ENCODE measurements at places on chromosomes 1 and 21.

GRCh38 chr1:162265983-162266382, 110.7 kb downstream of the SPATA46 start:
- DNase-seq, result no peak

DNA sequence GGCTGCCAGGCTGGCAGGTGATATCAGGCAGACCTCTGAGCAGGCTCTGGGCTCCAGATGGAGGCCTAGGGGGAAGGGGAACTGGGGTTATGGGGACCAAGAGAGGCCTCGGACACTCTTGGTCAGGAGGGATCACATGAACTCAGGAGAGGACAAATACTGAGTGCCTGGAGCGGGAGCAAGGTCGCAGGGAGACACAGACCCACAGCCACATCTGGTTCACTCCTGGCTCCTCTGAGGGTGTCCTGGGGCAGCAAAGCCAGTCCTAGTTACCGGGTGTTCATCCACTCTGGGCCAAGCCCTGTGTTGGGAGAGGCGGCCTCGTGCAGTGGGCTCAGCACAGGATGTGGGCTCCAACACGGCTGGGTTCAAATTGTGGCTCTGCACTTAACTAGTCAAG, 239.0 kb downstream of the PTPRU start:
- DNase-seq, result no peak

GRCh38 chr1:229155472-229155871, 115.4 kb upstream of the RAB4A start:
- DNase-seq, result no peak

DNA sequence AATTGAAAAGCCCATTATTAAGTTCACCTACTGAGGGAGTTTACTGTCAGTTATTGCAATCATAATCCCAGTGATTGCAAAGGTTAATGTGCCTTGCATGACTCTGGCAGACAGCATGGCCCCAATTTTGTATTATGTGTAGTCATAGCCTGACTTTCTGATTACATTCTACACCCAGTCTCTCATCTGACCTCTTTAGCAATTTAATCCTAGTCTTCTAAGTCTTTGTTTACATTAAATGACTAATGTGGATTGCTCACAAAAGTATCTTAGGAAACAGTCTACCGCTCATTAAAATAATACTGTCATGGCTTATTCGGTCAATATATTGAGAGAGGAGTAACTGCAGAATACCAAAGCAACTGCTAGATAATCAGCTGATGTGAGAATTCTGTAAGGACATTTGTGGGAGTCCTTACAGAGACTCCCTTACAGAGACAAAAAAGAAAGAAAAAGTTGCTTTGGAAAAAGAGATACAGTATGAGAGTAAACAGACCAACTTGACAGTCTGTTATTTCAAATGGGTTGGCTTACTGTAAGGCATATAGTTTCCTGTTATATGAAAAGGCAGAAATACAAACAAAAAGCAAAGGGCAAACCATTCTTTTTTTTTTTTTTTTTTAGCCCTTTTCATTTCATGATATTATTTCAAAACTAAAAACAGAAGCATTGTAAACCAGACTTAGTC, 42.8 kb downstream of the SMG7 start:
- no peak for DNase-seq

DNA sequence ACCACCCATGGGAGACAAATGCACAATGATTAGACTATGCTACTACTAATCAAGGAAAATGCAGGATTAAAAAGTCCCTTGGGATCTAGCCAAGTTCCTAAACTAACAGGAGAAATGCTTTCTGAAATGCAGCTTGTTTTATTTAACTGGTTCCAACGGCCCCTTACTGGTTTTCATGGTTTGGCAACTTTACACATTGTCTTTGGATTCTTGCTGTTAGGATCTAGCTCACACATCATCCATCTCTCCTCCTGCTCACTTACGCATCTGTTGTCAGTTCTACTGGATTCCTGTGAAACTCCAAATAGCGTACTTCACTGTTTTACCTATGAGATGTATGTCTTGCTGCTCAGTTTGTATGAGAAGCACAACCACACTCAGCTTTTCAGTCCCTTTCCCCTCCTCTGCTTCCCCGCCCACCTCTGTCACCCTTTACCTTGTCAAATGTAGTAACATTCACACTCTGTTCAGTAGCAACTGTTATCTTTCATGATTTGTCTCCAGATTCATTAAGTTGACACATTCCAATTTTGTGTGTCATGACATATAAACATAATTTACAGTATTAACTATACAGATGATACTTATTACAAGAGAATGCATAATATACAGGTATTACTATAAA, 130.1 kb downstream of the SIM2 start:
- no peak for DNase-seq

- no peak for DNase-seq
Observed at GRCh38 chr1:156122519-156123355, 8.2 kb downstream of the LMNA start.

DNA sequence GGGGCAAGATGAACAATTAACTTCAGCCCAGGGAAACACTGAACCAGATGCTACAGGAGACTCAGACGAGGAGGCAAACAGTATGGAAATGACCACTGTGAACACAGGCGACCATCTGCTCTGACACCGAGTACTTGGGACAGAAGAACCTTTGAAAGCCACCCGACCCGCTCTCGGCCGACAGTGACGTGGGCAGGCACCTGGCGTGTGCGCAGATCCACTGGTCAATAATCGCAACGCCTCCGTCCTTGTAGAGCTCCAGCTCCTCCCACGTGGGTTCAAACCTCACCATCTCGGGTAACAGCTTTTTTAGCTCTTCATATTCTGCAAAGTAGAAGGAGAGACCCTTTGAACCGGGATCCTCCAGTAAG, 20.3 kb downstream of the POFUT2 start:
- no peak for DNase-seq

DNA sequence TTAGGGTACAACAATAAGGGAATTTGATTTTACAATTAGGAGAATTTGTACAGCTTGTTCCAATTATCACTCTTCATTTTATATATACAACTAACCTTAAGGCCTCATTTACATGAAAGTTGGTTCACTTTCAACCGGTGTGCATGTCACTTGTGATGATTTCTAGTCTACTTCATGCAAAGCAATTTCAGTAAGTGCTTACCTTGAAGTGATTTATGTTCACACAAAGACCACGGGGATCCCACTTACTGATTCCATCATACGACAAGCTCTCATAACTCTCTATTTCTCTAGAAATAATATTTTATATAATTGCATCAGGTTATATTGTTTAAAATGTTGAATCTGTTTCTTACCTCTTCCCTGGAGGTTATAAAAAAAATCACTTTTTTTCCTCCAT, 100.3 kb upstream of the CHODL start:
- DNase-seq, result no peak

GRCh38 chr1:21266119-21266774, 24.0 kb downstream of the ECE1 start:
- DNase-seq, result no peak

GRCh38 chr1:160062230-160062532, 7.8 kb downstream of the KCNJ10 start:
- DNase-seq, result no peak

- DNase-seq, result no peak
Observed at GRCh38 chr1:163068716-163069115, 445 bp upstream of the RGS4 start.

- DNase-seq, result peak; percentile 75
Observed at GRCh38 chr1:161182214-161182613, 4.9 kb upstream of the B4GALT3 start.

- DNase-seq, result no peak
Observed at GRCh38 chr1:205770618-205771017, 4.7 kb downstream of the RAB29 start.

- no peak for DNase-seq
Observed at GRCh38 chr21:40765811-40766210, 81.1 kb downstream of the DSCAM start.

DNA sequence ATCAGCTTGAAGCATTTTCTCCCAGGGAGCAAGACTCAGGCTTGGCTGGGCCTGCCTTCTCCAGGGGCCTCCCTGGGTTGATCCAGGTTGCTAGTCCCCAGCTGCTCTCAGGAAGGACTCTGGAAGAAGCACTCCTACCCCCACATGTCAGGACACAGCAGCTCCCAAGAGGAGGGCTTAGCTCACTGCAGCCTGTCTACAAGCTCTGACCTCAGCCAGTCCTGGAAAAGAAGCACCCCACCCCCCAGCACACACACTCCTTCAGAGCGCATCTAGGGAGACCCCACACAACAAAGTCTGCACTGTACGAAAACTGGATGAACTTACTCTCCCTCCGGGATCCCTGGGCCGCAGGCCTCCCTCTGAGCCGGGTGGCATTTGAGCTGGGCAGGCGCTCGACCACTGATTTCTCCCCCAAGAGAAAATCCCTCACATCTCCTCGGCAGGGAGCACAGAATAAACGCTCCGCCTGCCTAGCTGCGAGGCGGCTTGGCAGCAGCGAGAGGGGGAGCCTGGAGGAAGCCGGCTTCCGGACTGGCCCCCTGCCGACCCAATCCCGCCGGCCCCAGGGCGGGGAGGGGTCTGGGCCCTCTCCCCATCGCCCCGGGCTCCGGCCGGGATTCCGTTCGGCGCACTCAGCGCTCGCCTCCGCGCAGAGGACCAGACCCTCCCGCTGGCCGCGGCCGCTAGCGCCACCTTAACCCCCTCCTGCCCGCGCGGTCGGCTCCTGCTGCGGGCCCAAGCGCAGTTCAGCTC, at the start of gene KCNA2:
Gene KCNA2 (minus strand): TSS at position 458 of the 756 bp plus-strand sequence. CDS start 1,576 bp downstream, outside the sequence.
- no peak for DNase-seq

- no peak for DNase-seq
Observed at GRCh38 chr1:31498376-31499040, 77.8 kb upstream of the TINAGL1 start.

DNA sequence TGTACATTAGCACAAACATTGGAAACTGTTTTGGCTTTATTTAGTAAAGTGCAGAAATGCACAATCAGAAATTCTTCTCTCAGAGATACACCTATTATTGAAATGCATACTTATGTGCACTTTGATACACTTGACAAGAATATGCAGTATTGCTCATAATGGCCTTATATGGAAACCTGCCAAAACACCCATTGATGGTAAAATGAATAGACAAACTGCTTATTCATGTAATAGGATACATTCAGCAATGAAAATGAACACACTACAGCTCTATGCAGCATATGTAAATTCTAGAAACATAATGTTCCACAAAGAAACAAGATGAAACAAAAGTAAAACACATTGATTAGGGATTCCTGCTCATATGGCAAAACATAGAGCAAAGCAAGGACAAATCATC, 223.9 kb downstream of the S1PR1 start:
- DNase-seq, result no peak

DNA sequence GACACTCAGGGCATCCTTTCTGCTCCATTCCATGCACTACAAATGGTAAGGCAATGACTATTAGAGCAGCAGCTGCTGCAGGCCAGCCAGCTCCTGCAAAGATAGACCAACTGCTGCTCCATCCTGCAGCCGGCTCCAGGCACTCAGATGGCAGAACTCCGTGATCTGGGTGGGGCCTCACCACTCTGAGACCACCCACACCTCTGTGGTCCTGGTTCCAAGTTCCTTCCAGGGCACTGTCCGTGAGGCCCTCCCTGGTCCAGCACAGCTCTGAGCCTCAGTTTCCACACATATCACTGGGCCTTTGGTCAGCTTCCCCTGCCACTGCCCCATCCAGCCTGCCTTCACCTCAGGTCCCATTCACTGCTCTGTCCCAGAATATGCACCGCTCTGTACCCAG, 114.7 kb downstream of the DMRTB1 start:
- DNase-seq, result no peak

DNA sequence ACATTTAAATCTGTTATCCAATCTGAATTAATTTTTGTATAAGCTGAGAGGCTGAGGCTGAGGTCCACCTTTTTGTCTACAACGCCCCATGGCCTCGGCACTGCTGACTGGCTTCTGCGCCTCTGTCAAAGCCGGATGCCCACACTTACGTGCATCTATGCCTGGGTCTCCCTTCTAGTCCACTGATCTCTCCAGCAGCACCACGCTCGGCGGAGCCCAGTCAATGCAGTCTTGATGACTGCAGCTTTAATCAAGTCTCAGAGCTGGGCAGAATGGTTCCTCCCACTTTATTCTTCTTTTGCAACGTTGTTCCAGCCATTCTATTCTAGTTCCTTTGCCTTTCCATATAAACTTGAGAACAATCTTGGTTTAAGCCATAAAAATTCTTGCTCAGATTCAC, 9.4 kb downstream of the PRDM15 start:
- no peak for DNase-seq

GRCh38 chr1:154433161-154433764, 28.1 kb downstream of the IL6R start:
- DNase-seq, result no peak

- DNase-seq, result peak; percentile 34
Observed at GRCh38 chr21:42118901-42119300, 47.8 kb downstream of the UMODL1 start.

GRCh38 chr21:44913425-44914175, 7.1 kb downstream of the ITGB2 start:
- DNase-seq, result no peak

DNA sequence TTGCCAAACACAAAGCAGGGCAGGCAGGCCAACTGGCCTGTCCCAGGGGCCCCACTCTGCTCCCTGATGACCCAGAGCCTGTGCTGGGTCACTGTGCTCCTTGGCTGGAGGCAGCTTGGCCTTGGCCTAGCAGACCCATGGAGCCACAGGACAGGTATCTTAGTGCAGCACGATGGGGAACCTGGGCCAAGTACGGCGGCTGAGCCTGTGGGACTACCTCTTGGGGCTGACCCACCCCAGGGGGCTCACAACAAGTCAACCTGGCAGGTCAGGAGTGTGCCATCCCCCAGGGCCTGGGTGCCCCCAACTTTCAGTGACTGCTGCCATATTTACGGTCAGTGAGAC, 10.1 kb upstream of the FGR start:
- DNase-seq, result no peak

GRCh38 chr1:179146911-179147310, 65.0 kb downstream of the TOR3A start:
- DNase-seq, result no peak

GRCh38 chr1:24233684-24234600, 46.9 kb upstream of the IFNLR1 start:
- DNase-seq, result no peak

- no peak for DNase-seq
Observed at GRCh38 chr1:187442603-187443002, 613.9 kb downstream of the PLA2G4A start.

DNA sequence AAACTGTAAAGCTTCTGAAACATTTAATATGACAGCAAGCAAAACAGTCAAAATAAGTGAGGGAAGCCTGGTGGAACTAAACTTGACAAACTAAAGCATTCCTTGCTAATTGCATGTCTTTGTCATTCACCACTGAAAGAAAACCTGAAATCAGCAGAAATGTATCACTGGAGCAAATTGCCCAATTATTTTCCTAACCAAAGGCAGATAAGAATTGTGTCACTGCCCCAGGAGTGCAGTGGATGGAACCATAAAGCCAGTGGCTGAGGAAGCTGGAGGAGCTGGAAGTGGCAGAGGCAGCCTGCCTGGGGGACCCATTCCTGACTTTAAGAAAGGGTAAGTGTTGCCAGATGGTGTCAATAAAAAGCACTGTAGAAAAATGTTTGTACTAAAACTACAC, 2.7 kb upstream of the SLC30A10 start:
- no peak for DNase-seq

- DNase-seq, result no peak
Observed at GRCh38 chr1:203276916-203277545, 28.3 kb upstream of the BTG2 start.
